NCI-H146 (cell line): ENCODE measurements at places on chromosomes 6 and 20.

GRCh38 chr6:74551896-74552295, 654.0 kb downstream of the COL12A1 start:
- no peak for DNase-seq

DNA sequence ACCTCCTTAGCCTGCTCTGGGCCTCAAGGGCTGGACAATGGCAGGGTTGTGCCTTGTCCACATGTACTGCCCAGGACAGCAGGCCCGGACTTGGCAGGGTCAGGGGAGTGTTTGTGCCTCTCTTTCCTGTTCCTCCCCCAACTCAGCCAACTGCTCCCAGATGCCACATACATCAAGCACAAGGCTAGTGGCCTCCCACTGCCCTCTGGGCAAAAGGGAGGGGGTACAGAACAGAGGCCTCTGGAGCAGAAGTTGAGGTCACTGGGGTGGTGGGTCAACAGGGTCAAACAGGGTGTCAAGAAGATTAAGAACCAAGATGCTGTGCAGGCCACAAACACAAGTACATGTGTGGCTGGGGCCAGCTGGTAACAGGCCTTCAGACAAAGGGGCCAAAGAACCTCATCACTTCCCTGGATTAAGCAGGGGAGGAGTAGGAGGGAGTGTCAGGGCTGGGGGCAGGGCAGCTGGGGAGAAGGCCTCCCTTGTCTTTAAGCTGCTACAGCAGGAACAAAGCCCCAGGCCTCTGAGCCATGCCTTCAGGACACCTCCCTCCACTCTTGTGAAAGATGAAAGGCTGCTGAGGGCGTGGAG, 36.0 kb downstream of the KCNK5 start:
- no peak for DNase-seq

- DNase-seq: no peak
Measured at GRCh38 chr20:2217857-2218539, 77.8 kb upstream of the TGM3 start.

DNA sequence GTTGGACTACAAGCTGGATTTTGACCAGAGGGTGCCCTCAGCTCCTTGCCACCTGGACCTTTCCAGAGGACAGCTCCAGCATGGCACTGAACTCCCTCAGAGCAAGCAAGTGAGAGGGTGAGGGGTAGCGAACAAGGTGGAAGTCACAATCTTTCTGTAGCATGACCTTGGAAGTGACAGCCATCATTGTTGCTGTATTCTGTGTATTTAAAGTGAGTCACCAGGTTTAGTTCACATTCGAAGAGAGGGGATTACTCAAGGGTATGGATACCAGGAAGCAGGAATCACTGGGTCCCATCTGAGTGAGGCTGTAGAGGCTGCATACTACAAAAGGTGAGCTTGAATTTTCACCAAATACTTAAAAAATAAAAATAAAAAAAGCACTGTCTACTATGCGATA, 280.0 kb upstream of the SPTLC3 start:
- DNase-seq: no peak

- no peak for DNase-seq
Measured at GRCh38 chr6:126153661-126154060, 167.3 kb downstream of the TRMT11 start.
